ENCODE measurements at places on chromosomes 2 and 18. TPM values are rescaled to one million over a fixed set of nuclear protein-coding genes. Genes with fewer than 3 reads are reported as not detected.

BMP10 gene
- total RNA-seq, result not detected

SESTD1 gene
- 54.9 TPM for total RNA-seq

CD226 gene
- 4.9 TPM for total RNA-seq

AGXT gene
- total RNA-seq, result under 0.01 TPM

KHK gene
- total RNA-seq, result 2.2 TPM

HES6 gene
- total RNA-seq, result 4.7 TPM

ITGAV gene
- total RNA-seq, result 107 TPM

EPG5 gene
- total RNA-seq, result 48.8 TPM

NIFK gene
- 39.1 TPM for total RNA-seq

NTSR2 gene
- total RNA-seq, result not detected

AP1S3 gene
- total RNA-seq, result 2.1 TPM

PSTPIP2 gene
- total RNA-seq, result 6.4 TPM
